Naive thymus-derived CD8-positive, alpha-beta T cell (primary cell): ENCODE measurements at places on chromosomes 5 and 9. TPM values are rescaled to one million over a fixed set of nuclear protein-coding genes. Genes with fewer than 3 reads are reported as not detected.

GRCh38 chr5:178113841-178114324 is 551 bp downstream of the N4BP3 start:
- H3K4me3 ChIP-seq = peak overlapping the region; percentile 94
- H3K27ac ChIP-seq = peak overlapping the region; percentile 94
- no peak for DNase-seq
- H3K36me3 ChIP-seq = no peaks in the 10 kb centered on the region
- H3K27me3 ChIP-seq = no peaks in the 10 kb centered on the region
- H3K4me1 ChIP-seq = peaks cover 24% of the 10 kb centered on the region

DNA sequence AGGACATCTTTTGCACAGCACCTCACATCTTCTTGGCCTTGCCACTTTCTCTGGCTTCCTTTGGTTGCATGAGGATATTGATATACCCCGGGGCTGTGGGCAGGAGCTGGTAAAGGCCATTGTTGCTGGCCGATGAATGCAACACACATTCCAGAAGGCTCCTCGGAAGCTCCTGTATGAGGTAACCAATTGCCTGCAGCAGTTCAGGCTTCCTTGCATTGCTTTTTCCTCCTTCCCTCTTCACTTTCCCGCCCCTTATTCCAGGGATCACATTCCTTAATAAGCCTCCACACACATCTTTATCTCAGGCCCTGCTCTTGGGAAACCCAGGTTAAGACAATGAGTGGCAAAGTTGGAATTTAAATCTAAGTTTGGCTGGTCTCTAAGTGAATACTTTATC is 505.4 kb upstream of the CLINT1 start:
- H3K27ac ChIP-seq = no peak overlapping the region
- no peaks in the 10 kb centered on the region for H3K27me3 ChIP-seq
- no peaks in the 10 kb centered on the region for H3K36me3 ChIP-seq
- no peak for DNase-seq
- H3K4me3 ChIP-seq = no peak overlapping the region
- H3K4me1 ChIP-seq = no peaks in the 10 kb centered on the region

GRCh38 chr5:32319926-32320543 is 7.3 kb upstream of the MTMR12 start:
- H3K27ac ChIP-seq = no peak overlapping the region
- no peak for DNase-seq
- peaks cover 3% of the 10 kb centered on the region for H3K27me3 ChIP-seq
- no peaks in the 10 kb centered on the region for H3K4me1 ChIP-seq
- no peak overlapping the region for H3K4me3 ChIP-seq

GRCh38 chr5:36536616-36537005 is 69.8 kb upstream of the SLC1A3 start:
- no peaks in the 10 kb centered on the region for H3K4me1 ChIP-seq
- DNase-seq = no peak
- H3K27me3 ChIP-seq = peaks cover 13% of the 10 kb centered on the region
- no peaks in the 10 kb centered on the region for H3K36me3 ChIP-seq
- no peak overlapping the region for H3K4me3 ChIP-seq

- no peak overlapping the region for H3K27ac ChIP-seq
- no peaks in the 10 kb centered on the region for H3K27me3 ChIP-seq
- DNase-seq = no peak
- H3K36me3 ChIP-seq = peaks cover 76% of the 10 kb centered on the region
- H3K4me1 ChIP-seq = peaks cover 6% of the 10 kb centered on the region
- no peak overlapping the region for H3K4me3 ChIP-seq
Measured at GRCh38 chr5:140677947-140678346, 4.6 kb upstream of the DND1 start.

- H3K36me3 ChIP-seq = no peaks in the 10 kb centered on the region
- DNase-seq = no peak
- no peaks in the 10 kb centered on the region for H3K27me3 ChIP-seq
- no peak overlapping the region for H3K27ac ChIP-seq
Measured at GRCh38 chr5:154701181-154701580, 54.0 kb upstream of the LARP1 start.

- H3K27ac ChIP-seq = no peak overlapping the region
- DNase-seq = no peak
- H3K36me3 ChIP-seq = no peaks in the 10 kb centered on the region
- no peak overlapping the region for H3K4me3 ChIP-seq
Measured at GRCh38 chr9:3150074-3150473, 306.2 kb upstream of the PUM3 start.

DNA sequence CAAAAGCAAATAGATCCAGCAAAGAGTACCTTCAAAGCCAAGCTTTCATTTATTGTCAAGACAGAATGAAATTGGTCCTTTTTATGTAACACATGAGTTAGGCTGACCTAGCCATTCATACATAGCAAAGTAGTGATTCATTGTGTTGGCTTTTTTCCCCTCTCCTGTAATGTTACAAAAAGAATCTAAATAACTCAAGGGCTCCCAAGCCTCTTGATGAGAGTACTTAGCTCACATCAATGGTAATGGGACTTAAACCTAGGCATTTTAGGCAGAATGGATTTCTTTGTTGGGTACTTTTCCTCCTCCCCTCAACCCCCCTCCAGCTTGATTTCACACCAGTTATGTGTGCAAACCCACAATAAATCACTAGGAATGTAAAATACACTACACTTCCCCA is 123.7 kb downstream of the EBF1 start:
- no peak overlapping the region for H3K27ac ChIP-seq
- peaks cover 3% of the 10 kb centered on the region for H3K4me1 ChIP-seq
- H3K4me3 ChIP-seq = no peak overlapping the region
- peaks cover 4% of the 10 kb centered on the region for H3K27me3 ChIP-seq
- no peaks in the 10 kb centered on the region for H3K36me3 ChIP-seq
- DNase-seq = no peak

GRCh38 chr9:130689937-130690700 is 3.5 kb upstream of the EXOSC2 start:
- H3K27ac ChIP-seq = no peak overlapping the region
- no peak for DNase-seq
- peaks cover 4% of the 10 kb centered on the region for H3K36me3 ChIP-seq
- no peak overlapping the region for H3K4me3 ChIP-seq

GRCh38 chr5:62149879-62150278 is 156.1 kb upstream of the KIF2A start:
- H3K27ac ChIP-seq = no peak overlapping the region
- no peaks in the 10 kb centered on the region for H3K4me1 ChIP-seq
- no peak for DNase-seq
- peaks cover 8% of the 10 kb centered on the region for H3K27me3 ChIP-seq

DNA sequence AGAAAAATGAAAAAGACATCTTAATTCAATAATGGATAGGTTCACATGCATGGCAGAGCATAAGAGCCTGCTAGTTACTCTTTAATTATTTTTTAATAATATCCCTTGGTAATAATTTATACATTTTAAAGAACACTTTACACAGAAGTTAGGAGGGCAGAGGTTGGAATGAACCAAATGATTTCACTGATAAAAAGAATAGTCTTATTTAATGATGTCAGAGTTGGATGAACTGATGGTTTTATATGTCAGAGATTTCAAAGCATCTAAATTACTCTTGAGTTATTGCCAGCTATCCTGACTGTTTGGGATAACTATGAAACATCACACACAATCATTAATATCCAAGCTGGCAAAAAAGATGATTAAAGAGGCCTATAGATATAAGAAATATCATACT is 244.8 kb downstream of the CSNK1G3 start:
- no peak overlapping the region for H3K4me3 ChIP-seq
- no peak for DNase-seq
- H3K4me1 ChIP-seq = no peaks in the 10 kb centered on the region
- H3K27me3 ChIP-seq = no peaks in the 10 kb centered on the region

- DNase-seq = no peak
- peaks cover 10% of the 10 kb centered on the region for H3K36me3 ChIP-seq
- peaks cover 36% of the 10 kb centered on the region for H3K4me1 ChIP-seq
Measured at GRCh38 chr9:123999661-124000060, 11.9 kb upstream of the LHX2 start.

DNA sequence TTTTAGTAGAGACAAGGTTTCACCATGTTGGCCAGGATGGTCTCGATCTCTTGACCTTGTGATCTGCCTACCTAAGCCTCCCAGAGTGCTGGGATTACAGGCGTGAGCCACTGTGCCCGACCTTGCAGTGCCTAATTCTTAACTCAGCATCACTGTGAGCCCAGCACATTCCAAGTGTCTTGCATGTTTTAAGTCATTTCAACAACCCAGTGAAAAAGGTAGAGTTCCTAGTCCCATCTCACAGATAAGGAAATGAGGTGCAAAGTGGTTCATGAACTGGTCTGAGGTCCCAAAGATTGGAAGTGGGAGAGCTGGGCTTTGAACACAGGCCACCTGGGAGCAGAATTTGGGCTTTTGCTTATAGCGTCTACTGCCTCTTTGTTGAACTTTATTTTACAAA is 68.0 kb downstream of the ZNF366 start:
- no peaks in the 10 kb centered on the region for H3K36me3 ChIP-seq
- DNase-seq = no peak
- H3K27me3 ChIP-seq = no peaks in the 10 kb centered on the region
- H3K4me1 ChIP-seq = no peaks in the 10 kb centered on the region
- H3K4me3 ChIP-seq = no peak overlapping the region

- peaks cover 18% of the 10 kb centered on the region for H3K4me1 ChIP-seq
- H3K36me3 ChIP-seq = peaks cover 6% of the 10 kb centered on the region
- DNase-seq = no peak
- peak overlapping the region; percentile 40 for H3K4me3 ChIP-seq
- H3K27me3 ChIP-seq = no peaks in the 10 kb centered on the region
Measured at GRCh38 chr5:112886975-112887374, 25.9 kb downstream of the SRP19 start.

DNA sequence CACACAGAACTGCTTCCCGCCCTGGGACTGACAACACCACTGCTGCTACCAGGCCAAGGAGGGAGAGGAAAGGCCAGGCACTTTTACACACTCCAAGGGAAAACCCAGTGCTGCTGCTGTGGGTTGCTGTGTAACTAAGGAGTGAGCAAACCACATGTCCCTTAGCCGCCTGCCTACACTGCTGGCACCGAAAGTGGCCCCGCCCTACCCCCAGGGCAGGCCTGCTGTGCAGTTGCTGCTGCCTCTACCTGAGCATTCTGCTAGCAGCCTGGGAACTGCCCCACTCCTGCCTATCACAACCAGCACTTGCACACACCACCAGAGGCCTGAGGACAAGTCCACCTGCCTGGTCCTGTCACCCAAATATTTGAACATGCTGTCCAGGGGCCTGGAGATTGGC is 740.9 kb downstream of the DTWD2 start:
- no peak overlapping the region for H3K4me3 ChIP-seq
- no peaks in the 10 kb centered on the region for H3K27me3 ChIP-seq
- H3K36me3 ChIP-seq = peaks cover 4% of the 10 kb centered on the region

- no peaks in the 10 kb centered on the region for H3K27me3 ChIP-seq
- no peak for DNase-seq
- H3K4me1 ChIP-seq = no peaks in the 10 kb centered on the region
Measured at GRCh38 chr9:98298476-98298875, 43.0 kb upstream of the TBC1D2 start.

- DNase-seq = no peak
- H3K27ac ChIP-seq = no peak overlapping the region
- peaks cover 16% of the 10 kb centered on the region for H3K4me1 ChIP-seq
- H3K4me3 ChIP-seq = no peak overlapping the region
- peaks cover 46% of the 10 kb centered on the region for H3K27me3 ChIP-seq
- H3K36me3 ChIP-seq = no peaks in the 10 kb centered on the region
Measured at GRCh38 chr9:96621618-96622017, 2.0 kb upstream of the CDC14B start.

- no peak overlapping the region for H3K27ac ChIP-seq
- H3K4me3 ChIP-seq = no peak overlapping the region
- DNase-seq = no peak
- peaks cover 74% of the 10 kb centered on the region for H3K27me3 ChIP-seq
- peaks cover 34% of the 10 kb centered on the region for H3K4me1 ChIP-seq
Measured at GRCh38 chr5:88688156-88688983, 194.6 kb downstream of the MEF2C start.

- H3K4me3 ChIP-seq = no peak overlapping the region
- no peaks in the 10 kb centered on the region for H3K4me1 ChIP-seq
- H3K36me3 ChIP-seq = no peaks in the 10 kb centered on the region
- no peaks in the 10 kb centered on the region for H3K27me3 ChIP-seq
- no peak for DNase-seq
Measured at GRCh38 chr9:106771608-106772007, 91.4 kb upstream of the ZNF462 start.

GRCh38 chr9:127027694-127028093 is 94.7 kb downstream of the ANGPTL2 start:
- H3K27me3 ChIP-seq = no peaks in the 10 kb centered on the region
- H3K4me3 ChIP-seq = no peak overlapping the region
- DNase-seq = no peak
- H3K36me3 ChIP-seq = peaks cover 6% of the 10 kb centered on the region
- H3K4me1 ChIP-seq = no peaks in the 10 kb centered on the region
- no peak overlapping the region for H3K27ac ChIP-seq

GRCh38 chr9:106072421-106072820 is 378.1 kb downstream of the TMEM38B start:
- peaks cover 2% of the 10 kb centered on the region for H3K27me3 ChIP-seq
- DNase-seq = no peak
- H3K4me1 ChIP-seq = no peaks in the 10 kb centered on the region
- no peak overlapping the region for H3K27ac ChIP-seq
- no peaks in the 10 kb centered on the region for H3K36me3 ChIP-seq

- no peak overlapping the region for H3K4me3 ChIP-seq
- H3K27me3 ChIP-seq = no peaks in the 10 kb centered on the region
- DNase-seq = no peak
- H3K27ac ChIP-seq = no peak overlapping the region
- H3K36me3 ChIP-seq = no peaks in the 10 kb centered on the region
Measured at GRCh38 chr5:40150896-40151295, 528.8 kb upstream of the PTGER4 start.

GRCh38 chr9:93110311-93110855 is 14.4 kb downstream of the CARD19 start:
- H3K27me3 ChIP-seq = no peaks in the 10 kb centered on the region
- H3K4me1 ChIP-seq = peaks cover 56% of the 10 kb centered on the region
- H3K36me3 ChIP-seq = peaks cover 40% of the 10 kb centered on the region
- no peak overlapping the region for H3K4me3 ChIP-seq

DNA sequence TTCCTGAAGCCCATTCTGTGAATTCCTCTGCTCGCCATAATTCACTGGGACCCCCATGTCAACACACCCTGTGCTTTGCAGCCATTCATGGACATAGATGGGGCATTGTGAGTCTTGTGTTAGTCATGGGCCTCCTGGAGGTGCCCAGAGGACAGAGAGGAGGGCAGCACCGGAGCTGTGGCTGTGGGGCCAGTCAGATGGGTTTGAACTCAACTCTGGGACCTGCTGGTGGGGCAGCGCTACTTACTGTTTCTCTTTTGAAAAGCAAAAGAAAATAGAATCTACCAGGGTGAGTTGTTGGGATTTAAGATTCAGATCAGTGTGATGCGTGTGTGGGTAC is 11.3 kb upstream of the EXOC3 start:
- DNase-seq = no peak
- no peaks in the 10 kb centered on the region for H3K36me3 ChIP-seq
- H3K27me3 ChIP-seq = peaks cover 5% of the 10 kb centered on the region
- no peaks in the 10 kb centered on the region for H3K4me1 ChIP-seq

EQTN gene
- total RNA-seq = not detected

SLC46A2 gene
- total RNA-seq = not detected

GPR151 gene
- not detected for total RNA-seq
